HuH-7.5 (cell line): ENCODE measurements at places on chromosomes 2 and 18.

- no peak for DNase-seq
Observed at GRCh38 chr18:44508474-44508873, 172.2 kb upstream of the SETBP1 start.

GRCh38 chr18:3139406-3139805, 80.4 kb downstream of the MYOM1 start:
- no peak for DNase-seq

DNA sequence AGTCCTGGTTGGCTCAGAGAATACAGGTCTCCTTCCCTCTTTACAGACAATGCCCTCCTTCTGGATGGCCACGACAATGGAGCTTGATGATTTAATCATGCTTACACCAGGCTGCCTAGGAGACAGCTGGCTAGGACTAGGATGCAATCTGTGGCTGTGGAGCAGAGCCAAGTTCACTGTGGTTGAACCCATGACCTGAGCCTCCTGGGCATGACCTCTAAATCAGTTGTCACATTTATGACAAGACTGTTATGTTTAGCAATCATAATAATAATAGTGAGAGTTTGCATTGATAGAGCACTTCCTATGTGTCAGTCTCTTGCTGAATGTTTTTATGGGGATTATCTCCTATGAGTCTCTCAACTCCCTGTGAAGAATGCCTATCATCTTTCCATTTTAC, 244.1 kb downstream of the ICOS start:
- no peak for DNase-seq

DNA sequence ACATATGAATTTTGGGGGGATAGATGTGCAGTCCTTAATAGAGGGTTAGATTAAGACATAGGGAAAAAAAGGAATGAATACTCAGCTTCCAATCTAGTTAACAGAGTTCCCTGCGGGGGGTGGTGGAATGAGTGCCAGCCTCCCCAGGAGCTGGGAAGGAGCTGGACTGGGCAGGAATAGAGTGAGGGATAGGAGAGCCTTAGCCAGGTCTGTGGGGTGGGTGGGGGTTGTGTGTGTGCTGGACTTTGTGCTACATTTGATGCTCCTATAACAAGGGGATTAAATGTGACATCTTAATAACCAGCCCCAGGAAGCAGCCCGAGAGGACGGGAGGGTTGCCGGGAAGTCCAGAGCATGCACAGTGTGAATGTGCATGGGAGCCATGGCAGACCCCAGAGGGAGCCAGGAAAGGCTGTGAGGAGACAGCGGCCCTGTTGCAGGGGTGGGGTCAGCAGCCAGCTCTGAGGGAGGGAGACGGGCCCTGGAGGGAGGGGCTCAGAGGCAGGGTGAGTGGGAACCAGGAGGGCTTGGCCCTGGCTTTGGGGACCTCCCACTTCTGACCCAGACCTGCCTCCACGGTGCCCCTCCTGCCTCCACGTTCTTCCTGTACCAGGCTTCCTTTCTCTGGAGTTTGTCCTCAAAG, 3.6 kb upstream of the MBP start:
- no peak for DNase-seq

DNA sequence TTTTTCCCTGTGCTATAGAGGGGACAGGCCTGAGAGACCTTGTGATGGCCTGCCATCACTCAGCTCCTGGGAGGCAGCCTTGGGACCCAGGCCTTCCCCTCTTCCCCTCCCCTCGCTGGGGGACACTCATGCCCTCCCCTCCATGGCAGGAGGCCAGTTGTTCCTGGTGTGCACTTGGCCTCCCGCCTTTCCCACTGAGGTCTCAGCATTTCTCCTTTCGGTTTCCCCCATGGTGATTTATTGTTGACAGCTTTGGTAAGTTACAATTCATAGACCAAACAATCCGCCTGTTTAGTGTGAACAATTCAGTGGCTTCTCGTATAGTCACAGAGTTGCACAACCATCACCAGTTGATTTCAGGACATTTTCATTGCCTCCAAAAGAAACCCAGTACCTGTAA, 10.2 kb upstream of the CNDP1 start:
- DNase-seq: no peak

- no peak for DNase-seq
Observed at GRCh38 chr18:7480879-7481278, 86.2 kb upstream of the PTPRM start.

GRCh38 chr2:240522406-240522805, 35.4 kb downstream of the ANKMY1 start:
- DNase-seq: no peak

DNA sequence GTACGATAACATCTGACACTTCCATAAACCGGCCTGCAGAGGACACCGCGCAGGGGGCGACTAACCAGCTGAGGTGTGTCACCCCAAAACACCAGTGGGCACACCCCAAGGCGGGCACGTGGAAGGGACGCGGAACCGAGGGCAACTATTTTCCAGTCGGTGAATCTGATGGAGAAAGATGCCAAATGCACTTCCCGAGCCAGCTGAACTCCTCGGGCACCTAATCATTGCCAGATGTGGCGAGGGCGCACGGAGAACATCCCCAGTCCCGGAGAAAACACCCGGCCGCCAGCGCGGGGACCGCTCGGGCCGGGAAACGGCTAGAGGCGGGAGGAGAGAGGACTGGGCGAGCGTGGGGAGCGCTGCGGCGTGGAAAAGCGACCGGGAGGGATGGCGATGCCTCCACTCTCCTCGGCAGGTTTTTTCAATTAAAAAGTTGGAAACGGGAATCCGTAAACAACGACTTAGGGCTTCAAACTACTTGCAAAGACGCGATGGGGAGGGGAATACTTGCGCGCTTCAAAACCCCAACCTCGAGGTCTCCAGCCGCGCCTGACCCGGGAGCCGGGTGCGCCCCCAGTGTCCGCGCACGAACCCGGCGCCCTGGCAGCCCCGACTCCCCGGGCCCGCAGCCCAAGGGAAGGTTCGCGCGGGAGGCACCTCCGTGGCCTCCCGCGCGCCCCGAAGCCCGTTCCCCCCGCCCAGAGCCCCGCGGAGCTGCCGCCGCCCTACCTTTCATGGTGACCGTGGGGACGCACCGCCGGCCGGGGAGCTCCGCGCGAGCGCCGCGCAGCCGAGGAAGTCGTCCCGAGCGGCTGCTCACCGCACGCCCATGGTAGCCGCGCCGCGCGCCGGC, 497 bp downstream of the COLEC12 start:
- DNase-seq: no peak
